ENCODE measurements at places on chromosomes 12 and 14.

DNA sequence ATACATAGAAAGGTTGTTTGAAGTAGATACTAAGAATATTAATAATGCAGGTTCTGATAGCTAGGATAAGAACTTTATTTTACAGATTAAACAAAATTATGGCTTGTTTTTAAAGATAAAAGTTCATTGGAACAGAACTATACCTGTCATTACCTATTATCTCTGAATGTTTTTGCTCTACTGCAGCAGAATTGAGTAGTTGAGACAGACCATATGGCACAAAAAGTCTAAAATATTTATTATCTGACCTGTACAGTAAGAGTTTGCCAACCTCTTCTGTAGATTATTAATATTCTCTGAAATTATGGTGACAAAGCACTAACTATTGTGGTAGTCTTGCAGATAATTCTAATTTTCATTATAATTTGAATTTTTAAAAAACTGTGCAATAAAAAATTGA lies 829.1 kb upstream of the MGAT4C start:
- DNase-seq: no peak

DNA sequence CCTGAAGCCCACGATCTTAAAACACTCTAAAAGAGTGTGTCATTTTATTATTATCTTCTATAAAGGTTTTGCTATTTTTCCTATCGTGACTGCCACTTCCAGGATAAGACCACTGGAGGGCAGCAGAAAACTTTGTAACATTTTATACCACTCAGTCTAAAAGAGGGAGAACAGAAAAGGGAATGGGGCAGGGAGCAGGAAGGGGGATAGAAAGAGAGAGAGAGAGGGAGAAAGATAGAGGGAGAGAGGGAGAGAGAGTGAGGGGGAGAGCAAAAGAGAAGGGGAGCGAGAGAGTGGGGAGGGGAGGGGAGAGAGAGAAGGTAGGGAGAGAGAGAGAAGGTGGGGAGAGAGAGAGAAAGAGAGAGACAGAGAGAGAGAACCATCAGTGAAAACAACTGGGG lies 2.0 kb upstream of the ART4 start:
- peak; percentile 68 for DNase-seq

DNA sequence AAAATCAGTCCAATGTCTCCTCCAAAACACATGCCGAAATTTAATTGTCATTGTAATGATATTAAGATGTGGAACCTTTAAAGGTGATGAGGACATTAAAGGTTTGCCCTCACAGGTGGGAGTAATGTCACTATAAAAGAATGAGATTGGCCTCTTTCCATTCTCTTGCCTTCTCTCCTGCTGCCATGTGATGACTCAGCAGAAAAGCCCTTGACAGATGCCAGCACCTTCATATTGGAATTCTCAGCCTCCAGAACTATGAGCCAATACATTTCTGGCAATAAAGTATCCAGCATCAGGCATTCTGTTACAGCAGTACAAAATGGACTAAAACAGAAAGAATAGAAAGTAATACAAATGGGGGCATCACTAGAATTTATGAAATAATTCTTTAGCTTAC lies 609.7 kb downstream of the SLC16A7 start:
- no peak for DNase-seq

DNA sequence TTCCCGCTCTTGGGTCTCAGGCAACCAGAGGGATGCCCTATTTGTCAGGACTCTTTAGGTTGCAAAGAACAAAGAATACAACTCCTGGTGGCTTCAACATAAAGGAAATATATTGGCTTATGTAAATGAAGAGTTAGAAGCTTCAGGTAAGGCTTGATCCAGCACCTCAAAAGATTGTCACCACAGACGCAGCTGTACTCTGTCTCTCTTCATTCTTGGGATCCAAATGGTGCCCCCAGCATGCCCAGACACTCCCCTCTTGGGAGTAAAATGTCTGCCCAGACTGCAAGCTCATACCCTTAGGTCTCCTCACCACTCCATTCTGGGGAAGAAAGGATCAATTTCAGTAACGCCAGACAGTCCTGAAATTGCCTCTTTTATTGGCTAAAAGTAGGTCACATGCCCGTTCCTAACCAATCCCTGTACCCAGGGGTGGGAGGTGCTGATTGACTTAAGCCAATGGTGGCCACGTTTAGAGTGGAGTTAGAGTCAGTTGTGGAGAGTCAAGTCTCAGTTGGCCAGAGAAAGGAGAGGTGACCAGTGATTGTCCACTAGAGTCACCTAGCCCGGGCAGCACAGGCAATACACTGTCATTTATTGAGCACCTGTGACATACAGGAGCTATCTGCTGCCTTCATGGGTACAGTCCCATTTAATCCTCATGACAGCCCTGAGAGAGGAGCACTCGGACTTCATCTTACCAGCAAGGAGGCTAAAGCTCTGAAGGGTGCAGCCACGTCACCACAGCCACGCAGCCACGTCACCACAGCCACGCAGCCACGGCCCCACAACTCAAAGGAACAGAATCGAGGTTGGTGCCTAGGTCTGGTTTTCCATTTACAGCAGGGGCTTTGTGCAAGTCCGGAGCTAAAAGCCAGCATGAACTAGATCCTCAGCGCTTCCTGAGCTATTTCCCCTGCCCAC lies 19.7 kb upstream of the BEGAIN start:
- DNase-seq: no peak

GRCh38 chr12:110932046-110932445 lies 11.7 kb upstream of the MYL2 start:
- no peak for DNase-seq

DNA sequence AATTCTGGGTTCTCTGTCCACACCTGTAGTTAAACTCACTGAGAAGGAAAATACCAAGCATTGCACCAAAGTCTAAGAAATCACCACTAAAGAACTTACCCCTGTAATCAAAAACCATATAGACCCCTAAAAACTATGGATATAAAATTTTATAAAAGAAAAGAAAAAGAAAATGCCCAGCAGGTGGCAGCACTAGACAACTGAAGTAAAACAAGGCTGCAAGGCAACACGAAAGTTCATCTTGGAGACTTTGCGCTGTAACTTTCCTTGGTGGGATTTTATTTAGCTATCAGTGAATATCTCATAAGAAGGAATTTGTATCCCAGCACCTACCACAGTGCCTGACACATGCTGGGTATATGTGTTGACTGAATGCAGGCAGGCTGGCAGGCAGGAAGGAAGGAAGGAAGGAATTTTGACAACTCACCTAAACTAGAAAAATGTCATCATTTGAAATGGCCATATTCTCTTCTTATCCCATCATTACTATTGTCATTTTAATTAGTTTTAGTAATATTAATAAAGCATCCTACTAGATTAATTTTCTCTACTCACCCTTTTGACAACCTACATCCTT lies 68.2 kb upstream of the ETV6 start:
- peak; percentile 53 for DNase-seq

DNA sequence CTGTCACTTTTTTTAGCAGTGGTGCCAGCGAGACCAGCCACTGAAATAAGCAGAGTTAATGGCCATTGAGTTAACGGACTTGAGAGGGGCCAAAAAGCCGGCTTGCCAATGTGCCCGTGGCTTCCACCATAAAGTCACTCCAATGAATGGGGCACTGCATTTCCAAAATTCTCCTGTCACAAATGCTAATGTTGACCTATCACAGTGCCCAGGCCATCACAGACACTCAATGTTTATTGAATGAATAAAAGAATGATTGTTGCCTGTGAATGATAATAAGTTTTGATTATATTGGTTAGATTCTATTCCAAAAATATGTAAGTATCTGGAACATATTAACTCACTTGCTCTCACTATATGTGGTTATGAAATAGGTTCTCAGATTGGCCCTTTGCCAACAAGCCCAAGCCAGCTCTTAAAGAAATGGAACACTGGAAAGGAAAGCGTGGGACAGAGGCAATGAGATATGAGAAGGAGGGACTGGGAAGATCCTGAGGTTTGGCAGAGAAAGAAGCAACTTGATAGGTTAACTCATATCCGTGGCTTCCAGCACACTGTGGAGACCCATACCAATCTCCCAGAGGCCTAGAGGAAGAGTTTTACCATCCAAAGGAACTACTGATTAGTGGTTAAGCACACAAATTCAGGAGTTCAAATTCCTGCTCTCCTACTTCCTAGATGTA lies 108.7 kb downstream of the BTG1 start:
- DNase-seq: no peak

DNA sequence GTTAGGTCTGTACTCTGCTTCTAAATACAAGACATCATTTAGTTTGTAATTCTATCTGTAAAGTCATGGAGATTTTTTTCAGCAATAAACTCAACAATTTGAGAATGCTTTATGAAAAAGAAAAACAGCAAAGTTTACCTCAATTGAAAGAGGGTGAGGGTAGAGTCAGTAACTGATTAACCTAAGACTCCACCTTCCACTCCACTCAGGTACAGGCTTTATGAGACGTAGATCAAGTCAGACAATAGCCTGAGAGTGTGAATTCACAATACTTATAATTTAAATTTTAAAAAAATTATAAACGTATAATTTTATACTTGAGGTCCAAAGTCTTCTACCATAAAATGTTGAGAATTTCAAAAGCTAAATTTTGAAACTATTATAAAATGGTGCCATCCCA lies 45.9 kb downstream of the BCL2L14 start:
- no peak for DNase-seq
